Spleen (tissue), 13 donors: ENCODE measurements at places on chromosomes 1 and 21. TPM values are rescaled to one million over a fixed set of nuclear protein-coding genes. Genes with fewer than 3 reads are reported as not detected.

The KDF1 gene
- 1.1 TPM for polyA plus RNA-seq

GRCh38 chr1:156922986-156923669, 2.7 kb downstream of the LRRC71 start:
- H3K27ac ChIP-seq: no peak overlapping the region
- peaks cover 39% of the 10 kb centered on the region for H3K4me1 ChIP-seq
- peak overlapping the region; percentile 44 for H3K4me3 ChIP-seq

DNA sequence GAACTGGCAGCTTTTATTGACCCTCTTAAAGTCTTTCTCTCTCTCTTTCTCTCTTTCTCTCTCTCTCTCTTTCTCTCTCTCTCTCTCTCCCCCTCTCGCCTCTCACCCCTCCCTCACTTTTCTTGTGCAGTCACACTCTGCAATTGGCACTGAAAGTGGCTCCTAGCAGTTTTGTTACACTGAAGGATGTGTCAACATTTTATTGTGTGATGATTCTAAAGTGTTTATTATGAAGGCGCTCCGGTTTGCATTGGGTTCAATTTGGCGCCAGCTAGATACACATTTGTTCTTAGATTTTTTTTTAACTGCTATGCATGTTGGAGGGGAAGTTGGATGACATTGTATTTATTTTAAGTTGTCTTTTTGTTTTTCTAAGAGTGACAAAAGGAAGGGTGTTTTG, 64.0 kb upstream of the CHRM3 start:
- H3K27ac ChIP-seq: no peak overlapping the region
- no peaks in the 10 kb centered on the region for H3K27me3 ChIP-seq
- DNase-seq: no peak
- H3K36me3 ChIP-seq: no peaks in the 10 kb centered on the region
- H3K4me1 ChIP-seq: no peaks in the 10 kb centered on the region
- H3K4me3 ChIP-seq: no peak overlapping the region

The TRIM58 gene
- 0.17 TPM for polyA plus RNA-seq

The FYB2 gene
- polyA plus RNA-seq: not detected
